ENCODE measurements at places on chromosomes 16 and 17. TPM values are rescaled to one million over a fixed set of nuclear protein-coding genes. Genes with fewer than 3 reads are reported as not detected.

DNA sequence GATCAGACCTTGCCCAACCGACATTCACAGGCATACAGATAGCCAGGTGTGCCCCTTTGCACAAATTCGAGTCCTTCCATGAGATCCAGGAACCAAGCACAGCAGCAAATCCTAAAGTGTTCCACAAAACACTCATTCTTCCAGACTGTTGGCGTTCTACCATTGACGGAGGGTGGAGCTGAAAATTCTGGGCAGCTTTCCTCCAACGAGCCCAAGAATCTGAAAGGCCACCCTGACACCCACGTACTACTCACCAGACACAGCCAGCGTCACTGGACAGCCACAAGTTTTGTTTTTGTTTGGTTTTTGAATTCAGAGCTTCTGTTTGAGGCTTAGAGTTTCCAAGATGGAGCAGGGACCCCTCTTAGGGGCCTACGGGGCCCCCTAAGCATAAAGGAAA, 83.8 kb downstream of the PMP22 start:
- no peak overlapping the region for H3K4me3 ChIP-seq
- no peak overlapping the region for H3K27ac ChIP-seq
- H3K27me3 ChIP-seq: peaks cover 11% of the 10 kb centered on the region
- no peak for DNase-seq
- peaks cover 2% of the 10 kb centered on the region for H3K4me1 ChIP-seq

DNA sequence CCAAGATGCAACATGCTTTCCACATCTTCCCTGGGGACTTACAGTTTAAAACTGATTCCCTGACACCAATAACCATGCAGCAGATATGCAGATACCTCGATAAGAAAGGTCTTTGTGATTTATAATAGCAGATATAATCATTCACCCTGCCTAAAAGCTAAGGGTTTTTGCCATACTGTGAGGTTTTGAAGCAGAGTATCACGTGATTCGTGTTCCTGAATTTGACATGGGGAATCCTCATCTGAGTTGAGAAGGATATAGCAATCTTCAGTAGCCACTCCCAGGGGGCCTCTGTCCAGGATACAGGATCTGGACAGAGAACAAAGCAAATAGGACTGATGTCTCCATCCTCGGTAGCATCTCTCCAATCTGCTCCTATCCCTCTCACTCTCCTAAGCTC, 79.1 kb upstream of the SDK2 start:
- no peaks in the 10 kb centered on the region for H3K36me3 ChIP-seq
- no peak overlapping the region for H3K27ac ChIP-seq
- no peak overlapping the region for H3K4me3 ChIP-seq
- H3K4me1 ChIP-seq: peaks cover 2% of the 10 kb centered on the region
- no peak for DNase-seq

IL17C gene
- total RNA-seq: 0.29 TPM

- no peak overlapping the region for H3K27ac ChIP-seq
- no peak overlapping the region for H3K4me3 ChIP-seq
- no peak for DNase-seq
- H3K4me1 ChIP-seq: no peaks in the 10 kb centered on the region
- H3K27me3 ChIP-seq: no peaks in the 10 kb centered on the region
These were observed 679.7 kb upstream of the SOX9 start for GRCh38 chr17:71441098-71441497.

DNA sequence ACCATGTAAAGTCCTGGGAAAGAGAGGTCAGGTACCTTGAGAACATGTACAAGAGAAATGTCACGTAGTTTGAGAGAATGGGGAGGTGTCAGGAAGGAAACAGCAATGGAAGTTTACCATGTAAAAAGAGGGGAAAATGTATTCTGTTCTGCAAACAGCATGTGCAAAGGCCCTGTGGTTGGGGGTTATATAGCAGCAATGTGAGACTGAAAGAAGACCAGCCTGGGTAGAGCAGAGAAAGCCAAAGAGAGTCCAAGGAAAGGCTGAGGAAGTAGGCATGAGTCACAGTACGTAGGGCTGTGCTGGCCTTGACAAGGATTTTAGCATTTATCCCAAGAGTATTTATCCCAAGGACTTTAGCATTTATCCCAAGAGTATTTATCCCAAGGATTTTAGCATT, 141.3 kb upstream of the CACNG3 start:
- peaks cover 11% of the 10 kb centered on the region for H3K27me3 ChIP-seq
- H3K4me3 ChIP-seq: no peak overlapping the region
- DNase-seq: no peak
- H3K27ac ChIP-seq: no peak overlapping the region
